ENCODE measurements at places on chromosomes 3 and 15.
A peak's percentile ranks its signal among the peaks of the same experiment; 100 is the strongest.

DNA sequence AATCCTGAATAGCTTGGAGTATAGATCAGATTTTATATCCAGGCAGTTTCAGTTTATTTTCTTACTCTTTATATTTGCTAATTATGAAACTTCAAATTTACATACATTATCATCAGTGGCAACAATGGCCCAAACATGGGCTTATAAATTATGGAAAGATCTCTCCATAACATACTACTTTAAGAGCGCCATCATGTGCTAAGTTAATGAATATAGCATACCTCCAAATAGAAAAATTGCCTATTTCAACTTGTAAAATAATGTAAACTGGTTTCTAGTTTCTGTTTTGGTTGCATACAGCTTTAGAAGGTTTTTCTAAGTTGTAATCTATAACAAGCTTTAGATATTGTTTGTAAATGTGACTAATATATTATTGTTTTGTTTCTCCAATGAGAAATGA lies 531.3 kb upstream of the UBE2E2 start:
- DNase-seq = no peak

DNA sequence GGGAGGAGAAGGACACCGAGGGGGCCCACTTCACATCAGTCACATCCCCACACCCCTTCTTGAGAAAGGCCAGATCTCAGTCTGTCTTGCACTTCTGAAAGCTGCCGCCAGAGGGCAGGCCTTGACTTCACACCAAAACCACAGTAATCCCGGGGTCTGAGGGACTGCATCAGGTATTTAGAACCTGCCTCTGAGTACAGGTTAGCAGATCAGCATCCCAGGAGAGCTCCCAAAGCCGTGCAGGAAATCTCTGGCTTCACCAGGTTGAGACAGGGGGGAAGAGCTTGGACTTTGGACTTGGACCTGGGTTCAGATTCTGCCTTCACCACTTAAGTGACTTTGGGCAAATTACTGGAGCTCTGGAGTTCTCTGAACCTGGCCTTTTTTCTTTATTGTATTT lies 50.3 kb downstream of the LHFPL4 start:
- peak; percentile 80 for DNase-seq

DNA sequence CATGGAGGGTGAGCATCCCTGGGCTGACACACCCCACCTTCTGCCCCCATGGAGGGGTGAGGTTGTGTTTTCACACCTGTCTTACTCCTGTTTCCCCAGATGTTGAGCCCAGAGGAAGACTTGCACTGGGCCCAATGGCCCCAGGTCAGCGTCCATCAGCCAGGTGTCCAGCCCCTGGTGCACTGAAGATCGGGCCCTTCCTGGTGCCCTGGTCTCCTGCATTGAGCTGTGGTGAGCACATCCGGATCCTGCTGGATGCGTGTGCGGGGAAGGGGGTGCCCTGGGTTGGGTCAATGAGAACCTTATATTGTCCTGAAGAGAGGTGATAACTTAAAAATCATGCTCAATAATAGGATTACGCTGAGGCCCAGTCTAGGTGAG lies 227.3 kb downstream of the SNRPN start:
- DNase-seq = no peak

- DNase-seq = no peak
Measured at GRCh38 chr3:182954553-182955235, 25.6 kb downstream of the DCUN1D1 start.
